Left ventricle myocardium superior (tissue), 1 donor: ENCODE measurements at places on chromosomes 16 and 17. TPM values are rescaled to one million over a fixed set of nuclear protein-coding genes. Genes with fewer than 3 reads are reported as not detected.

DNA sequence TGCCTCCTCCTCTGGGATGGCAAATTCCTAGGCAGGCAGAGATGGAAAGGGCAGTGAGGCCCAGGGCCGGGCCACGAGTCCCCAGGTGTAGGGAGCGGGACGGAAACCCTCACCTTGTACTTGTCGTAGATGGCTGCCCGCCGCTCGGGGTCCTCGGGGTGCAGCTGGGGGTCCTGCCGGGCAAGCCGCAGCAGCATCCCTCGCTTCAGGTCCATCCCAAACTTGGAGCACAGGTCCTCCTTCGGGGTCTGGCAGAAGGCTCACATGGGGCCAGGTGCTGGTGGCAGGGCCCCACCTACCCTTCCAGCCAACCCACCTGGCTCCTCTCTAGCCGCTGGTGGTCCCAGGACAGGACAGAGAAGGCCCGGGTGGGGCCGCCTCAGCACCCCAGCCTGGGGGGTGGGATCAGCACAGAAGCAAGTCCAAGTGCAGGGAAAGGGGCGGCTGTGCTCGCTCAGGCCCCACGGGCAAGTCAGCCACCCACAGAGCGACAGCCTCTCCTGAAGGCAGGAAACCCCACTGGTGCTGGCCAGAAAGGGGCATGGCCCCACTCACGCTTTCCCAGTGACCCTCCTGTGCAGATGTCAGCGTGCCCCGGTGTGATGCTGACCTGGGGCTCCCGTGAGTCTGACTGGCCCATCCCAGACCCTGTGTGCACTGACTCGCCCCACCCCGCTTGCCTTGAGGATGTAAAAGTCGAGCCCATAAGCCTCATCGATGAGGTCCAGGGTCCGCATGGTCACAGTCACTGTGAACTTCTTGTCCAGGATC, 1.8 kb downstream of the MRPL28 start:
- DNase-seq = no peak

DNA sequence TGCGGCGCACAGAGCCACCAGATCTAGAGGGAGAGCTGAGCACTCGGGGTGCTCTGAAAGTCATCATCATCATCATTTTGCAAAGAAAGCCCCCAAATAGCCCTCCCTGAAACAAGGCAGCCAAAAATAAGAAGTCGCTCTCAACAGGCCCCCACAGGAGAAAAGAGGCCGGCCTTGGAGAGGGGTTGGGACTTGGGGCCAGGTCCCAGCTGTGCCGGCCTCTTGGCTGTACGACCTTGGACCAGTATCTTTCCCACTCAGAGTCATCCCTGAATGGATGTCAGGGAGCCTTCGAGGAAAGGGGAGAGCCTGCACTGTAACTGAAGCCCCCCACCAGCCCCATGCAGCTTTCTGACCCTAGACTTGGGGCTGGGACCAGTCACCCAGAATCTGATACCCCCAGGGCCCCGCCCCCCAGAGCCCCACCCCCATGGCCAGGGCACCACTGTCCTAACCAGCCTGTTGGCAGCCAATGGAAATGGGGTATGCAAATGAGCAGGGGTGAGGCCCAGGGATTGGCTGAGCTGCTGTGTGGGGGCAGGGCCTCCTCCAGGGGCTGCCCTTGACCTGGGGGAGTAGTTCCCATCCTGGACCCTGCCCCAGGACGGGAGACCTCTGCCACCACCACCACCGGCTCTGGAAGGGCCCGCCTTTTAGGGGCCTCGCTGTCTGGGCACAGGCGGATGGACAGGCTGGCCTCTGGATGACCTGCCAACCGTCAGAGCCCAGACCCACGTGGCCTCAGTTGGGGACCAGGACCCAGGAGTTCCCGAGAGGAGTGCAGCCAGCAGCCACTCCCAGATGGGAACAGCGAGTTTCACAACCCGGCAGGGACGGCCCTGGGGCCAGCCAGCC, 15.4 kb downstream of the ZFPM1 start:
- DNase-seq = no peak

TBX2 gene
- total RNA-seq = 9.1 TPM

DNA sequence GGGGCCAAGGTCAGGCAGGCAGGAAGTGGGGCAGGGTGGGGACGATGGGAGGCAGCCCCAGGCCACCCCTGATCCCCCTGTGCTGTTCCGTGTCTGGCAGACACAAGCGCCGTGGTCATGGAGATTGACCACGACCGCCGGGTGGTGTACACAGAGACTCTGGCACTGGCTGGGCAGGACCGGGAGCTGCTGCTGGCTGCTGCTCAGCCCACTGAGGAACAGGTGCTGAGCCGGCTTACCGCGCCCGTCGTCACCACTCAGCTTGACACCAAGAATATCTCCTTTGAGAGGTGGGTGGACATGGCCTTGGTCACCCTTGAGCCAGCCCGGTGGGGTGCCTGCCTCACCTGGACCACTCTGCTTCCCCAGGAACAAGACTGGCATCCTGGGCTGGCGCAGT, 13.7 kb downstream of the CORO6 start:
- no peak for DNase-seq

DNA sequence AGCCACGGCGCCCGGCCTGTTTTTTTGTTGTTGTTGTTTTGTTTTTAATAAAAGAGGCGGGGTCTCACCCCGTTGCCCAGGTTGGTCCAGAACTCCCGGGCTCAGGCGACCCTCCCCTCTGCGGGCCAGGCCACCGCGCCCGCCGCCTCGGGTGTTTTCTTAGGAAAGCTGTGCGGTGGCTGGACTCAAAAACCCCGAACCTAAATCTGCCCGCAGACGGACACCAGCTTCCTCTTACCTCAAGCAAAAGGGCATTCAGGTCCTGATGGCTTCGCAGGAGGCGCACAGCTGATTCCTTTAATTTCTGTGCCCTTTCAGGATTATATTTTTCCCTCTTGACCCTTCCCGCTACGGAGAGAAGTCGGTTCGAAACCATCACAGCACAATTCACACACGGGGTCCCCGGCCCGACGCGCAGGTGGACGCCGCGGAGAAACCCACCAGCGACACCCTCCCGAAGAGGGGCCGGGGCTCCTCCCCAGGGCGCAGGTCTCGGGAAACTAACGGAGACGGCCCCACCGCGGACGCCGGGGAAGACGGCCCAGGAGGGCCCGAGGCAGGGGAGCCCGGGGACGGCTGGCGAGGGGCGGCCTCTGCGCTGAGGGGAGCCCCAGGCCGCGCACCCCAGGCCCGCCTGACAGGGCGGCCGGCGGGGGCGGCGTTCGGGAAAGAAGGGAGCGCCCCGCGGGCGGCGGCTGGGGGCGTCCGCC, 653 bp downstream of the FANCA start:
- no peak for DNase-seq

KIF19 gene
- 0.30 TPM for total RNA-seq

GRCh38 chr16:13909872-13910303, 10.1 kb upstream of the ERCC4 start:
- peak; percentile 73 for DNase-seq

DNA sequence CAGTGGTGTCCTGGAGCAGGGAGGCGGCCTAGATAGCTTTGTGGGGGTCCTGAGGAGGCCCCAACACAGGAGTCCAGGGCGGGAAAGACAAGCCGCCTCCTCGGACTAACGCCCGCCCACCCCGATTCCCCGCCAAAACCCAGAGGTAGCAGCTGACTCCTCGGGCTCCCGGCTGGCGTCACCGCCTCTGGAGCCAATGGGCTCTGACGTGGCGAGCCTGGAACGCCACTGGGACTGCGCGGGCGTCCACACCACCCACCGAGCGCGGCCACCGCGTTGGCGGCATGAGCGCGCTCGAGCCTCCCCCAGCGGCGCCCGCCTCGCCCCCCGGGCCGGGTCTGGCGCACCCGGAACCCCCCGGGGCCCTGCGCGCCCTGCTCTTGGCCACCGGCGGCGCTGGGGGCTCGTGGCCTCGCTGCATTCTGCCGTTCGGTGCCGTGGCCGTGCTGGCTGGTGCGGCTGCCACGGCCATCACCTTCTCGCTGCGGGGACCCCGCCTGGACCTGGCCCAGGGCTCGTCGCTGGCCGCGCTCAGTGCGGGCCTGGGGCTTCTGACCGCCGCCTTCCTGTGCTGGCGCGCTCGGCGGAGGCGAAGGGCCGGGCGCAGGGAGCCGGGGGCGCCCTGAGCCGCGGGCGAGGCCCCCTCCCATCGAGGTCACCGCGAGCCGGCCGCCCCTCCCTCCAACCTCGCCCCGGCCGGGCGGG, 3.4 kb upstream of the NTN3 start:
- peak; percentile 88 for DNase-seq

DNA sequence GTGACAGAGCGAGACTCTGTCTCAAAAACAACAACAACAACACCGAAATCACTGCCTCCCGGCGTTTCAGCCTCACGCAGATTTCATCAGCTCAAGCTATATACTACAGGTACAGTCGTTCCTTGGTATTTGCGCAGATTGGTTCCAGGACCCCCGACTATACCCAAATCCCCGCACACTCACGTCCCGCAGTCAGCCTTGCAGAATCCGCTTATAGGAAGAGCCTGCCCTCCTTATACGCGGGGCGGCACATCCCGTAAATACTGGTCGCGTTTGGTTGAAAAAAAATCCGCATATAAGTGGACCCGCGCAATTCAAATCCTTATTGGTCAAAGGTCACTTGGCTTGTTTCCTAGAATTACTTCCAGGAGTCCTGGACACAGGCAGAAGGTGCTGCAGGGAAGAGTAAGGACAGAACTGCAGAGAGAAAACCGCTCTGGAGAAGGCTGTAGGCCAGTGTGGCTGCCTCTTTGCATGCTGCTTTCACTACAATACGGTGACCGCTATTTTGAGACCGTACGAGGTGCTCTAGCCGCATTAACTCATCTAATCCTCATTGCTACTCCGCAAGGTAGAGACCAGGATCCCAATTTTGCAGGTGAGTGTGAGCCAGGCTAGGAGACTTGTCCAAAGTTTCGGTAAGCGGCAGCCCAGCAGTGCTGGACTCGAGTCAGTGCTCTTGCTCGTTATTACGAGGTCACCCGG, 718 bp downstream of the NDUFAB1 start:
- no peak for DNase-seq

GRCh38 chr17:6476076-6476809, 32.0 kb downstream of the PIMREG start:
- DNase-seq = peak; percentile 6

MEOX1 gene
- total RNA-seq = 11.1 TPM

SNTB2 gene
- 10.4 TPM for total RNA-seq
